ENCODE measurements at places on chromosomes 3 and 15. TPM values are rescaled to one million over a fixed set of nuclear protein-coding genes. Genes with fewer than 3 reads are reported as not detected.

The ZBED2 gene
- total RNA-seq = not detected

GRCh38 chr3:126553284-126554084, 5.2 kb downstream of the C3orf22 start:
- peak; percentile 8 for DNase-seq

DNA sequence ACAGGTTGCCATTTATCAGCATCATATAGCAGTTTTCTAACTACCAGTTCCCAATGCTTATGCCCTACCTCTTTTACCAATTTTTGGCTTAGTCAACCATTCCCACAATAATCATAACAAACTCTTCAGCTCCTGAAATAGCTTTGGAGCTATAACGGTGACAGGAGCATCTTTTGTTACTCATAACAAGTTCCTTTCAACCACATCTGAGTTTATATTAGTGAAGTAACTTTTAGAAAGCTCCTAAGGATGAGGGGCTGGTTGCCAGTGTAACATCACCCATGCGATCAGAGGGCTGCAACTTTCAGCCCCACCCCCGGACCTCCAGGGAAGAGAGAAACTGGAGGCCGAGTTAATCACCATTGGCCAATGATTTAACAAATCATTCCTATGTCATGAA, 495.3 kb upstream of the RASGRP1 start:
- no peak for DNase-seq

DNA sequence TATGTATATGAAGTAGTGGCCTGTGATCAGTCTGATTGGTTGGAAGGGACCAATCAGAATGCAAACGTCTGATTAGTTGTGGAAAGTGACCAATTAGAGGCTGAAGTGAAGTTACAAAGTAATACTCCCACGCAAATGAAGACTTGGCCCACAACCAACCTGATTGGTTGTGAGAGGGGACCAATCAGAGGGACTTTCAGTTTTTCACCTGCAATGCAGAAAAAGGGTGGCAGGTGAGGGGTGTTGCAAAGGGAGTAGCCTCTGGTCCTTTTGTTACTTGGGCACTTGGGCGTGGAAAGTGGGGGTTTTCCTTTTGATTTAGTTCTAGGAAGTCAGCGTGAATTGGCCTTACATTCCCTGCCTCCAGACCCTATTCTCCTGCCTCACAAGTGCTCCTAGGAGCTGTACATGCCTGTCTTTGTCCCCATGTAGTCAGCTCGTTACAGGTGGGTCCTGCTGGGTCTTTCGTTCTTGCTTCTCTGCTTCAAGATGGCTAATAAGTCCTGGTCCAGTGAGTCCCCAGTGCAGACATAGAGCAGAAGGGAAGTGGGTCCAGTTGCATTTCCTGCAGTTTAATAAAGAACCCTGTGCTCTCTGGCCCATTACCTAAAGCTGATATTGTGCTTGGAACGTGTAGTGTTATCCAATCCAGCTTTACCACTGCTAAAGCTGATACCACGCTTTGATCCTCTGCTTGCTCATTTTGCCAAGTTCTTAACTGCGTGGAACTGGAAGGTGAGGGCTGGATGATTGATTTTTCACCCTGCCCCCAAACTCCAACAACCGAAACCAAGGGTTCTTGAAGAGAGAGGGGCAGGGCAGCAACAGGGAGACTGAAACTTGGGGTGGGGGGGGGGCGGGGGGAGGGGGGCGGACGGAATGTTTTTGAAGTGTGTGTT, 46.0 kb upstream of the CD47 start:
- DNase-seq = no peak

- DNase-seq = no peak
Observed at GRCh38 chr3:184203526-184203925, 17.5 kb downstream of the ABCF3 start.

DNA sequence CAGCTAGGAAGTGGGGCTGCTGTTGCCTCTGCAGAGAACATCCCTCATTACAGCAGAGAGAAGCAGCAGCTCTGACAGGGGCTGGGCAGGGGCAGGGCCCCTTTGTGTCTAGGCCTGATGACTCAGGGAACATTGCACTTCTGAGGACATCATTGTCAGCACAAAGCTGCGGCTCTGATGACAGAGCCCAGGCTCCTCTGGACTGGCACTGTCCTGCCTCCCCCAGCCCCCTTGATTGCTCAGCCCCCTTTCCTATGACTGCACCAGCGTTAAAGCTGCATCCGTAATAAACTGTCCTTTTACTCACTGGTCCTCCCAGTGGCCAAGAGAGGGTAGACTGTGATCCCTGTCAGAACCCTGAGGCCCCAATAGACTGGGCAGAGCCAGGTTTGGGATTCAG, 18.3 kb downstream of the TRH start:
- no peak for DNase-seq

DNA sequence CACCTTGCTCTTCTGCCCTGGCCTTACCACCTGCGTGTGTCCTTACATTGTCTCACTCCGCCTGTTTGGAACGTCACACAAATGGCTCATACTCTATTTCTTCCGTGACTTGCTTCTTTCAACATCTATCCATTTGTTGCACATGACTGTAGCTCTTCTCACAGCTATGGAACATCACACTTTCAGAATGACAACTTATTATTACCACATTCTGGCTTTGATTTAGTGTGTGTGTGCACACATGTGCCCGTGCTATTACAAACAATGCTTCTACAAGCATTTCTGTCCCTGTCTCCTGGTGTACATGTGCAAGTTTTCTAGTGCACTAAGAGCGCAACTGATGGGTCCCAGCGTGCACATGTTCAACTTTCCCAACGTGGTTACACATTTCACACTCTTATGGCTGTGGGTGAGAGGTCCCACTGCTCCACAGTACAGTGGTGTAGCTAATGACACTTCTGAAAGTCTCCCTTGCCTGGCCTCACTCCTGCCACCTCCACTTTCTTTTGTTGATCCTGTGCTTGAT, 37.8 kb downstream of the PTH1R start:
- DNase-seq = no peak

DNA sequence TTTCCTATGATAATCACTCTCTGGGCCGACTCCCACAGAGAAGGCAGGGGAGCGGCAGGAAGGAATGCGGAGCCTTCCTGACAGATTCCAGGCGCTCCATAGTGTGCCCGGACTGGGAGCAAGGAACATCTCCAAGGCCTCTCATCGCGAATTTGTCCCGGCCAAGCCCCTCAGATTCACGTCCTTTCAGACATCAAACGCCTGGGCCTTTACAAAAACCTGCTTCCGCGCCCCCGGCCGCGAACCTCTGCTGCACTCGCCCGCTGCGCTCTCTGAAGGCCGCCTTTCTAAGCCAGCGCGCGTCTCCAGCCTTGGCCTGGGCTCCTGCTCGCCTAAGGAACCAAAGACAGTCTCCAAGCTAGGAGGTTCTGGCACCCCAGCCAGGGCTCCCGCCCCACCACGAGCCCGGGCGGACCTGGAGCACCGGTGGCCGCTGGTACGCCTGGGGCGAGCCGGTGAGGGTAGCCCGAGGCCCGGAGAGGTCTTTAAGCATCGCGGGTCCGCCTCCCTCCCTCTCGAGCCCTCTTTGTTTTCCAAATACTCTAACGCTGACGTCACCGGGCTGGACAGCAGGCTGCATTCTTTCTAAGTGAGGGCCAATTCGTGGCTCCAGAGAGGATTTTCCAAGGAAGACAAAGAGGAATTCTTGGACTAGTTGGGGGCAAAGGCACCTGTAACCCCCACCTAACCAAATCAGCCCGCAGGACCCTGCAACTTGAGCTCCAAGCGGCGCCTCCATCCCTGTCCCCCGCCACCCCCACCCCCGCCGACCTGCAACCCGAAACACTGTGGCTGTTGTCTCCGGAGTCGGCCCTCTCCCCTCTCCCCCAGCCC, 759 bp downstream of the AMOTL2 start:
- DNase-seq = peak; percentile 41

GRCh38 chr3:58719684-58720083, 53.1 kb upstream of the FAM3D start:
- no peak for DNase-seq

All from omental fat pad (tissue), 4 donors.